ENCODE measurements at places on chromosomes 2 and 18. TPM values are rescaled to one million over a fixed set of nuclear protein-coding genes. Genes with fewer than 3 reads are reported as not detected.

The HOXD9 gene
- total RNA-seq, result not detected

The RNU2-63P gene
- under 0.01 TPM for total RNA-seq

The WDPCP gene
- total RNA-seq, result 14.5 TPM

The UGT1A8 gene
- total RNA-seq, result not detected

The ACVR1 gene
- total RNA-seq, result 7.9 TPM

The ZAP70 gene
- total RNA-seq, result not detected

The PLB1 gene
- total RNA-seq, result under 0.01 TPM

The RIOK3 gene
- total RNA-seq, result 46.9 TPM

The SLC14A1 gene
- not detected for total RNA-seq

The RRM2 gene
- 31.3 TPM for total RNA-seq

The PUM2 gene
- total RNA-seq, result 65.4 TPM

The NYAP2 gene
- not detected for total RNA-seq

The GCKR gene
- not detected for total RNA-seq

The ADCYAP1 gene
- not detected for total RNA-seq

The DNAH6 gene
- under 0.01 TPM for total RNA-seq

The SNTG2 gene
- total RNA-seq, result not detected

The CNGA3 gene
- not detected for total RNA-seq

The GULP1 gene
- total RNA-seq, result 32.7 TPM

The NAT8 gene
- not detected for total RNA-seq

The MYCN gene
- not detected for total RNA-seq

The COL6A3 gene
- total RNA-seq, result 0.62 TPM

The DPP4 gene
- 140 TPM for total RNA-seq

The GALNT5 gene
- 0.33 TPM for total RNA-seq

The FBXO41 gene
- total RNA-seq, result 6.2 TPM

The ZNF521 gene
- total RNA-seq, result 30.5 TPM

The PRSS56 gene
- total RNA-seq, result under 0.01 TPM

The IL1RL1 gene
- under 0.01 TPM for total RNA-seq

The ARMC9 gene
- total RNA-seq, result 48.5 TPM

The DYSF gene
- 0.31 TPM for total RNA-seq

The TLK1 gene
- total RNA-seq, result 17.1 TPM

The TEKT4 gene
- not detected for total RNA-seq

The USP14 gene
- 15.1 TPM for total RNA-seq

The MBOAT2 gene
- total RNA-seq, result 22.3 TPM

The ABCG8 gene
- total RNA-seq, result not detected

The HJURP gene
- 12.4 TPM for total RNA-seq

The LOXL3 gene
- 3.5 TPM for total RNA-seq

The CPLX4 gene
- total RNA-seq, result not detected

The STAM2 gene
- total RNA-seq, result 25.1 TPM

The MPHOSPH10 gene
- total RNA-seq, result 23.3 TPM

The RAB6C gene
- not detected for total RNA-seq

The MBD2 gene
- total RNA-seq, result 25.4 TPM

The TFPI gene
- 8.9 TPM for total RNA-seq
